ENCODE measurements at places on chromosomes 7 and 10.

DNA sequence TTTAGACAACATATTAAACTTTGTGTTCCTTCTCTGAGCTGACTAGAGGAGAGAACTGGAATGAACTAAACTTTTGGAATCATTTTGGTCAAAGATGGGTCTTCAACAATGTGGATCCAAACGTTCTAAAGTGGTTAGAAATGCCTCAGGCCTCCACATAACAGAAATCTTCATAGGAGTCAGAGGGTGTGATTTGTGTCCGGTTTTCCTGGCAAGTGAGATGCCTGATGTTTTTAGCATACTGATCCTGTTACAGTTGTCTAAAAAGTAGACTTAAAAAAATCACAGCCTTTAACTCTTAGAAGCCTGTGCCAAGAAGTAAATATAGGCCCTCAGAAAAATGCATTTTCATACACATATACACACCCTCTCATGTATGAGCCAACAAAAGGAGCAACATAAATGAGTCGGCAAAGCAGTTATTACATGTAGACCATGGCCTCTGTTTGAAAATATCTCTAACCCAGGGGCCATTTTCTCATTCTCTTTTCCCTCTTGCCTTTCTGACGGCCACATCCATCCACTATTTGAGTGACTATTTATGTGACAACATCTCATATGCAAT lies 64.5 kb downstream of the ST7 start:
- DNase-seq: no peak

- no peak for DNase-seq
Observed at GRCh38 chr7:138246428-138246827, 170.2 kb downstream of the AKR1D1 start.

- DNase-seq: no peak
Observed at GRCh38 chr7:153006452-153006851, 246.9 kb downstream of the ACTR3B start.

GRCh38 chr7:129797214-129797789 lies 155.5 kb downstream of the UBE2H start:
- no peak for DNase-seq

- no peak for DNase-seq
Observed at GRCh38 chr7:25907214-25907613, 244.8 kb upstream of the NFE2L3 start.

- DNase-seq: no peak
Observed at GRCh38 chr10:75425291-75426079, 5.9 kb upstream of the LRMDA start.

DNA sequence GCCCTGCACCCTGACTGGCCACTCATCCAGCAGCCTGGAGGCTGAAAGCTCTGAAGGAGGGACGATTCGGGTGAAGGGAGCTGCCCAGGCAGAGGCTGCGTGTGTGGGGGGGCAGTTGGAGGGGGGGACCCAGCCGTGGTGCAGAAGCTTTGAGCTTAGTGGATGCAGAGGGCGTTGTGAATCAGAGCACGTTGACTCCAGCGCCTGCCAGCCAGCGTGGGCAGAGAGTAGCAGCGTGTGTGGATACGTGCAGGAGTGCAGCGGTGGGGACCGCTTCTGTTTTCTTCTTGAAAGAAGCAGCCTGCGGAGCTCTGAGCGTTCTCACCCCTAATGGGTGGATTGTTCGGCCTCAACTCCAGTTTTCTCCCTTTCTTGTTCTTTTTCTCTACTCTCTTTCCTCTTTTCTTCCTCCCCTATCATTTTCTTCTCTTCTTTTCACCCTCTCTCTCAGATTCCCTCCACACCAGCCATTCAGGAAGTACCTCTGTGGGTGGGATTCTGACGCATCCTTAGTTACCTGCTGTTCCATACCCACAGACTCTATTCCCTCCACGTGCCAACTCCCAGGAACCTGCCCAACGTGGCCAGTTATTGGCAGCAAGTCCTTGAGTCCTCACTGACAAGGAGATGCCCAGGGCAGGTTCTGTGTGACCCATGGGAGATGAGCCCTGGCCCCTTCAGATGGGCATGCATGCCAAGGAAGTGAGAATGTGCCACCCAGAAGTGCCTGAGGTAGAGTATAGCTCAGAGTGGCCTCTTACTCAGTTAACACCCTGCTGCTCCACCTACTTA lies 47.4 kb downstream of the SORCS3 start:
- no peak for DNase-seq

DNA sequence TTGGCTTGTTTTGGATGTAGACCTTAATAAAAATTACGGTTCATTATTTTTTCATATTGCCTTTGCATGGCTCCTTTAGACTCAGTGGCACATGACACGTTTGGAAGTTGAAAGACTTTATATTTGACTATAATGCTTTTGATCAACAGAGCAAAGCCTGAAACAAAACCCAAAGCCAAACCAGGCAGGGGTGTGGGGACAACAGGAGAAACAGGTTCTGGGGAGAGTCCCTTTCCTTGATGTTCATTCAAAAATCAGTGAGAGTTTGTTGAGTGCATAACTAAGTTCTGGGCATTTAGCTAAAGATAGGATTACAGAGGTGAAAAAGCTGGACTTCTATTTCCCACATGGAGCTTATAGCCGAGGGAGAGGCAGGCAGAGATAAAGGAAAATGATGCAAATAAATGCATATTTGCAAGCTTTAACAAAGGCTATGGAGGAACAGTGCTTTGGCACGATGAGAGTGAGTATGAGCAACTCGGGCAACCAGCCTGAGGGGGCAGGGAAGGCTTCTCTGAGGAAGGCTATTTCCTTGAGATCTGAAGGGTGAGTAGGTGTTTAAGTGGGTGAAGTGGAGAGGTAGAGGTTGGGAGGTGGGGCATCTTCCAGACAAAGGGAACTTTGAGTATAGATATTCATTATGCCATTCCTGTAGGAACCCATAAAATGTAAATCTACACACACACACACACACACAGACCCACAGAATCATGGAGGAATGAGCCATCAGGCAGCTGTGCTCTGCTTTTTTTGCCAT lies 34.5 kb upstream of the PDZD8 start:
- no peak for DNase-seq

- no peak for DNase-seq
Observed at GRCh38 chr7:158695726-158696452, 8.7 kb downstream of the NCAPG2 start.

GRCh38 chr10:51815723-51816122 lies 116.3 kb upstream of the CSTF2T start:
- no peak for DNase-seq

DNA sequence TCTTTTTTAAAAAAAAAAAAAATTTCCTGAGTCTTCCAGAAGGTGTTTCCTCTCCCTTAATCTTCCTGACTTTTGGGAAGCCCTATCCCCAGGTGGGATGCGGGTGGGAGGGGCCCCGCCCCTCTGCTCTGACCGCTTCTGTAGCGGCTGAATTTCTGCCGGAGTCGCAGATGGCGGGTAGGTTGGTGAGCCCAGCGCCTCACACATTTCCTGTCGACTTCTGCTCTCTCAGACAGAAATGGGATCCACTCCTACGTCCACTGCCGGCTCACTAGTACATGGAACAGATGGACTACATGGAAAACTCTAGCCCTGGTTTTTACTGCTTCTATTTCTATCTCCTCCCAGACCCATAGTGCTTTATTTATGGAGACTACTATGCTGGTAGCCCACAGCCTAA lies 90.9 kb downstream of the NEUROD6 start:
- no peak for DNase-seq

GRCh38 chr10:89494575-89494974 lies 40.8 kb downstream of the SLC16A12 start:
- DNase-seq: no peak

DNA sequence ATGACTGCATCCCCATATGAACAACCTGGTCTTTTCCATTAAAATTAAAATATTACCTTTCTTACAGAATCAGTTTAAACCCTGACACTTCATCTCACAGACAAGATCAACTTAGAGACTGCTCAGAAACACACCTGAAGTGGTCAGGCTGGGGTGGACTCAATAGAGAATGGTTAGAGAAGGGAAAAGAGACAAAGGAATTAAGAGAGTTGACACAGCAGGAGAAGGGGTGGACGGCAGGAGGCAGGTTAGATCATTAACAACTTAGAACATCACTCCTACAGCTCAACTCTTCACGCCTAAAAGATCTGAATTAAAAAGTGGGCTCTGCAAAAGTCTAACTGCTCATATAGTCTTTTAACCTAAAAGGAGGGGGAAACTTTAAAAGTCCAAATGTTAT lies 157.7 kb upstream of the COL1A2 start:
- no peak for DNase-seq

- no peak for DNase-seq
Observed at GRCh38 chr7:114405427-114405826, 9.2 kb upstream of the FOXP2 start.

DNA sequence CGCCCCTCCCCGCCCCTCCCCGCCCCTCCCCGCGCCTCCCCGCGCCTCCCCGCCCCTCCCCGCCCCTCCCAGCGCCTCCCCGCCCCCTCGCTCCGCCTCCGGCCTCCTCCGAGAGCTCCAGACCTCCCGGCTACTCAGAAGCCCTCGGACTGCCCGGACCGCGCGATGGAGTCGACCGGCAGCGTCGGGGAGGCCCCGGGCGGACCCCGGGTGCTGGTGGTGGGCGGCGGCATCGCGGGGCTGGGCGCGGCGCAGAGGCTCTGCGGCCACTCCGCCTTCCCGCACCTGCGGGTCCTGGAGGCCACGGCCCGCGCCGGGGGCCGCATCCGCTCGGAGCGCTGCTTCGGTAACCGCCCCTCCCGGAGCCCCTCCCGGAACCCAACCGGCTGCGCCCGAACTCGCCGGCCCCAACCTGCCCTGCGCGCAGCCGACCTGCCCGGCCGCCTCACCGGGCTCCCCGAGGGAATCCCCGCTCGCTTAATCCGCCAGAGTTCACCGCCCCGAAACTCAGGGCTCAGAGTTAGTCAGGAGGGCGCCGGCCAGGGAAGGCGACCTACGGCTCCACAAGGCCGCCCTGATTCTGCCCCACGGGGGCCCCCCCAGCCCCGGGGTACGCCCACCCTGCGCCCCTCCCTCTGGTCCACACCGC lies at the start of gene PAOX:
Gene PAOX (plus strand): TSS at position 111 of the 649 bp plus-strand sequence. CDS start 55 bp downstream, at position 166.
- DNase-seq: no peak

- DNase-seq: no peak
Observed at GRCh38 chr10:24419066-24419465, 210.1 kb downstream of the KIAA1217 start.

- no peak for DNase-seq
Observed at GRCh38 chr7:23462846-23463245, 7.4 kb downstream of the IGF2BP3 start.

GRCh38 chr7:46100521-46100920 lies 179.4 kb upstream of the IGFBP3 start:
- DNase-seq: no peak

GRCh38 chr10:76632767-76633051 lies 1004.9 kb downstream of the KCNMA1 start:
- DNase-seq: no peak

DNA sequence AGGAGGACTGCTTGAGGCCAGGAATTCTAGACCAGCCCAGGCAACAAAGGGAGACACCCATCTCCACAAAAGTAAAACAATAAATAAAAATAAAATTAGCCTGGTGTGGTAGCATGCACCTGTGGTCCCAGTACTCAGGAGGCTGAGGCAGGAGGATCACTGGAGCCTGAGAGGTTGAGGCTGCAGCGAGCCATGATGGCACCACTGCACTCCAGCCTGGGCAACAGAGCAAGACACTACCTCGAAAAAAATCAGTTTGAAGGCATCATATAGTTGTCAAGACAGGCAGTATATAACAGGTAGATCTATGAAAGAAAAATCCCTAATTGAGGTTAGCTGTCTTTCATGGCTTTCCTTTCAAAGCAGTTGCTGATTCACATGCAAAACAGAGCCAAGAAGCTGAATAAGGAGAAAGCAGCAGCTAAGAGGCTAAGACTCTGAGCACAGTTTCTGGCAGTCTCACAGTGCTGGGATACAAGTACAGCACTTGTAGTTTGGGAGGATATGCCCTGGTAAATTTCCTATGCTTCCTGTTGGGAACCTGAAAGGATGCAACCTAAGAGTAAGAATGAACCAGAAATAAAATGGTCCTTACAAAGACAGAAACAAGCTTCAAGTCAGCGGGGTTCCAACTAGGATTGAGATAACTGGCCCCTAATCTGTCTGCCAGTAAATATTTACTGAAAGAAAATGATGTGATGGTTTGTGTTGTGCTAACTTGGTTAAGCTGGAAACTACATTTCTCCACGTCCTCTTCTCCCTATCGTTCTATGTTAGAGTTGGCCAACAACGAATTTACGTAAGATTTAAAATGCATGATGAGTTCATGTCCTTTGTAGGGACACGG lies 368.5 kb upstream of the HPS1 start:
- no peak for DNase-seq

GRCh38 chr7:131042269-131043160 lies 285.2 kb upstream of the MKLN1 start:
- no peak for DNase-seq

DNA sequence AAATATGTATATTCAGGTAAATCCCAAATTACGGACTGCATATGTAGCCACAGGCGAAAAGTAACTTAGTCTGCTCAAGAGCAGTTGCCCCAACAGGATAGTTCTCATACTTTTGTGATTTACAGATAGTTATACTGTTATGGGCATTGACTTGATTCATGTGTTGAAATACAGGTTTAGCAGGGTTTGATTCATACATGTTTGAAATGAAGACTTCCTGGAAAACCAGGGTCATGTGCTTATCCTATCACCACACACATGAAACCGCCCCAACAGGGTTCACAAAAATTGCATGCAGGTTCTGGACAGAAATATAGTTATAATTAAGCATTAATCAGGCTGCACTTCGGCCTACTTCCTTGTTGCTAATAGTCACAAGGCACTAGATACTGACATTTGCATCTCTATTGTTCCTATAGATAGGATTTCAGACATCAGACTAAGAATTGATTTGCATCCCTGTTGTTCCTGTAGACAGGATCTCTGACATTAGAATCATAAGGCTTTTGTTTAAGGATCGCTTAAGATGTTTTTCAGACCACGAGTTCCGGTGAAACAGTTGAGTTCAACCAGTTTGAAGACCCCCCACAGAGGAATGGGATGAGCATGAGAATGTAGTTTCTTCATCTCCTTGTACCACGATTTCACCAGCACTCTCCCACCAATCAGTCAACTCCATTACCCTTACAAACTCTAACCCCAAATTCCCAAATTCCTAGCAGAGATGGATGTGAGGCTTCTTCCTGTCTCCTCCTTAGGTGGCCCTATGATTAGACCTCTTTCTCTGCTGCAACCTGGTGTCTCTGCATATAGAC lies 2.0 kb upstream of the ZNF398 start:
- DNase-seq: no peak

GRCh38 chr7:1368682-1369571 lies 90.3 kb downstream of the MICALL2 start:
- DNase-seq: no peak

GRCh38 chr7:11914645-11915044 lies 82.6 kb upstream of the THSD7A start:
- no peak for DNase-seq
